ENCODE measurements at places on chromosomes 5 and 9. TPM values are rescaled to one million over a fixed set of nuclear protein-coding genes. Genes with fewer than 3 reads are reported as not detected.

DNA sequence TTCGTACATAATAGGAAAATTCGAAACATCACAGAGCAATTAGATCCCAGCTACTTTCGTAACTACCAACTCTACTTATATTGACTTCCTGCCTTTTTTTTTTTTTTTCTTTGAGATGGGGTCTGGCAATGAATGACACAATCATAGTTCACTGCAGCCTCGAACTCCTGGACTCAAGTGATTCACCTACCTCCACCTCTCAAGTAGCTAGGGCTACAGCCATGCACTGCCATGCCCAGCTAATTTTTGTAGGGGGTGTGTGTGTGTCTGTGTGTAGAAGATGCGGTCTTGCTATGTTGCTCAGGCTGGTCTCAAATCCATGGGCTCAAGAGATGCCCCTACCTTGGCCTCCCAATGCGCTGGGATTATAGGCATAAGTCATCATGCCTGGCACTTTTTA lies 5.8 kb upstream of the PAIP2 start:
- DNase-seq, result peak; percentile 9

GRM6 gene
- not detected for total RNA-seq

ACO1 gene
- 68.9 TPM for total RNA-seq

GRCh38 chr5:81604193-81604592 lies 146.7 kb downstream of the SSBP2 start:
- no peak for DNase-seq

GRCh38 chr9:124212381-124213050 lies 45.2 kb upstream of the NEK6 start:
- DNase-seq, result no peak

SCGB3A2 gene
- total RNA-seq, result not detected

RELL2 gene
- 8.3 TPM for total RNA-seq

KCNMB1 gene
- not detected for total RNA-seq

GRCh38 chr9:87872079-87872624 lies 10.5 kb upstream of the SPATA31E1 start:
- no peak for DNase-seq

- DNase-seq, result peak; percentile 46
Observed at GRCh38 chr5:142798099-142798770, 28.1 kb downstream of the ARHGAP26 start.

DNA sequence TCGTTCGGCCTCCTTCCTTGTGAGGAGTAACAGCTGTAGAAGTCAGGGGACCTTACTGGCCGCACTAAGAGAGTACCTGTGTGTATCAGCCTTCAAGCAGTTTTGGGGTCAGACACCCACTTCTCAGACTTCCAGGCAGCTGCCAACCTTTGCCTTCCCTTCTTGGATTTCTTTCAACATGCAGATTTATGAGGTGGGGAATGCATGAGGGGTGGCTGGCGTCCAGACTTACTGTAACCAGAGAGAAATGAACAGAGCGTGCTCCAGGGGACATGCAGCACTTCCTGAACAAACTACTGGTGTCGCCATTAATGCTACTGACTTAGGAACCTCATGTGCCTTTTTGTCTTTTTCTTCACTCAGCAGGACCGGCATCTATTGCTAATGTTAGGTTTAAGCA lies 46.7 kb downstream of the INSYN2B start:
- no peak for DNase-seq

Measured in HepG2 (cell line).